CD8-positive, alpha-beta memory T cell (primary cell): ENCODE measurements at places on chromosomes 4 and X. TPM values are rescaled to one million over a fixed set of nuclear protein-coding genes. Genes with fewer than 3 reads are reported as not detected.

- DNase-seq = no peak
Measured at GRCh38 chrX:71953946-71954345, 43.3 kb downstream of the NHSL2 start.

Gene ARSJ
- total RNA-seq = not detected

Gene HELT
- not detected for total RNA-seq

DNA sequence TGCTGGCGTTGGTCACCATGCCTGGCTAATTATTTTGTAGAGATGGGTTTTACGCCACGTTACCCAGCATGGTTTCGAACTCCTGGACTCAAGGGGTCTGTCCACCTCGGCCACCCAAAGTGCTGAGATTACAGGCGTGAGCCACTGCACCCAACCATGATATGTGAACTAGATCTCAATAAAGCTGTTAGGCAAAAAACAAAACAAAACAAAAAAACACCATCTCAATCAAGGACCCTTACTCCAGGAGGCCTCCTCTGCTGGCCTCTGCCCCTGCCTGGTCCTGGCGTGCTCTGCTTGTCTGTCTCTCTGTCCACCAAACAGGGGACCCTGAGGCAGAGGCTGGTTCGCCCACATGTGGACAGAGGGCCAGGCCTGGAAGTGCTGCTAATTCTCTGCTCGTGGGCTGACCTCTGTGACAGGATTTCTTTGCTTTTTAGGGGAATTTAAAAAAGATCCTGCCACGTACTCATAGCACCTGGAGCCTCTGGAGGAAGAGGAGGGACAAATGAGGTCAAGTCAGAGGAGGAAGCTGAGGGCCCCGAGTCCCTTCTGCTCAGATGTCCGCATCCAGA, 32.7 kb upstream of the WFS1 start:
- no peak for DNase-seq

Gene TMEM255A
- 0.09 TPM for total RNA-seq

Gene ADAMTS3
- not detected for total RNA-seq

- DNase-seq = no peak
Measured at GRCh38 chr4:1981251-1982058, 27.3 kb downstream of the NELFA start.

Gene GUCY1A1
- not detected for total RNA-seq

DNA sequence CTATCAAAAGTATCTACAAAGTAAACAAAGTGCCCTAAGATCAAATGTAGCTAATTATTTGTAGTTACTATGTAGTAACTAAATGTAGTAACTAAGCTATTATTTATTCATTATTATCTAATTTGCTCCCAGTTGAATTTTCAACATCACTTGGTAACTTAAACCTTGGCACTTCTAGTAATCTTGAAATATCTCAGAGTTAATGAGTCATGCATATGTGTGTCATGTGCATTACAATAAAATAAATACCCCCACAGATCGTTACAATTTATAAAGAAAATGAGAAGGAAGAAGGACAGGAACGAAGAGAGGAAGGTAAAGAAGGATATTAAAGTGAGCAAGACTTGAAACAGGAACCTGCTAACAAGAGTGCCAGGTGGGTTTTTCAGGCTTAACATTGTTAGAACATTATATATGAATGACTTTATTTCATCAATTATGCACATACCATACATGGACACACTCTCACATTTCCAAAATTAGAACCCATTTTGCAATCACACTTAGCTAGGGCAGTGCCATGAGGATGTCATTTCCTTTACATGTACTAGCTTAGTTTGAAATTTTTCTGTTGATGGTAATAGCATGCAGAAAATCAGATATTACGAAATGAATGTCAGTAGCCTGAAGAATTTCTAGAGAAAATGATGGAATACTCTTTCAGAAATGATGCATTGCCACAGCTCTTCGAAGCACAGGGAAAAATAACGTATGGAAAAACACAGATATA, 1670.4 kb upstream of the AGA start:
- DNase-seq = no peak

DNA sequence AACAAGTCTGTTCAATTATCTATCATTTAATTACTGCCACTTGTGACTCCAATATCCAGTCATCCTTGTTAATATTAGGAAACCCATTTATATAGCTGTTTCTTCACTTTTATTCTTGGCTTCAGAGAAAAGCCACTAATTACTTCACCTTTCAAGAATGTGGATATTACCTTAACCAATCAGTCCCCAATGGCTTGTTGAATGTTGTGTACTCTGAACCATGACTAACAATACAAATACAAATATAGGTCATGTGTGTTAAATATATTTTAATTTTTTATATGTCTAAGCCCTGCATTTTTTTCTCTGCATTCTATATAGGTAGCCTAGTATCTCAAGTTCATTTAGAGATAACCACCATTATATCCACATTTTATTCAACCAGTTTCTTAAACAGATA, 1513.4 kb upstream of the AGA start:
- no peak for DNase-seq

DNA sequence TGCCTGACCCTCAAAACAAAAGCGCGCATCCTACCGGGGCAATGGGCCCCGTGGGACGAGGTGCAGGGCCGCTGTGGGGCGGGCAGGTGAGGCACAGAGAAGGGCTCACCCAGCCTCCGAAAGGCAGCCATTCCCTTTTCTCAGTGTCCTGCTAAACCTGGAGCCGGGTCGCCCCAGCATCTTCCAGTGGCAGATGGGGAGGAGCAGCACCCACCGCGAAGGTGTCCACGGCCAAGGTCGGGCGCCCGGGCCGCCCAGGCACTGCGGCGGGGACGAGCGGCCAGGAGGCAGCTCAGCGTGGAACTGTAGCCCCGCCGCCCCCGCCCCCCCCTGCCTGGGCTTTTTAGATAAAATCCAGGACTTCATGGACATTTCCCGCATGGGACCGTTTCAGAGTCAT, 19.2 kb upstream of the TLR1 start:
- no peak for DNase-seq

Gene CRLF2
- total RNA-seq = 0.13 TPM

DNA sequence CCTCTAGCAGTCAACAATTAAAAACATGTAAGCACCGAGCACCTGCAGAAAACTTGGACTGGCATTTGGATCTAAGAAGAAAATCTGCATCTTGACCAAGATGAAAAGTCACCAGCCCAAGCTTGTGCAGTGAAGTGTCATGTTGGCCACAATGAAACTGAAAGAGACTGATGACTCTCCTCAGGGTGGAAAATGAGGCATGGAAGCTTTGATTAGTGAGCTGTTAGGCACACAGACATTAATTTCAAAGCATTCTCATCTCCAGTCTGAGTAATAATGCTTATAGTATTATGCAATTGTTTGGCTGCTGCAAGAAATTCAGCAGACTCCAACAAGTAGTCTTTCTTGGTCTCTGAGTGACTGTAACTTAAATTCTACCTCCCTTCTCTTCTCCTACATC, 150.1 kb downstream of the AR start:
- no peak for DNase-seq

- DNase-seq = no peak
Measured at GRCh38 chr4:5967783-5968182, 50.4 kb downstream of the C4orf50 start.

Gene CCNA2
- total RNA-seq = 73.5 TPM

GRCh38 chr4:62814510-62815047, 1594.7 kb downstream of the TECRL start:
- DNase-seq = no peak

DNA sequence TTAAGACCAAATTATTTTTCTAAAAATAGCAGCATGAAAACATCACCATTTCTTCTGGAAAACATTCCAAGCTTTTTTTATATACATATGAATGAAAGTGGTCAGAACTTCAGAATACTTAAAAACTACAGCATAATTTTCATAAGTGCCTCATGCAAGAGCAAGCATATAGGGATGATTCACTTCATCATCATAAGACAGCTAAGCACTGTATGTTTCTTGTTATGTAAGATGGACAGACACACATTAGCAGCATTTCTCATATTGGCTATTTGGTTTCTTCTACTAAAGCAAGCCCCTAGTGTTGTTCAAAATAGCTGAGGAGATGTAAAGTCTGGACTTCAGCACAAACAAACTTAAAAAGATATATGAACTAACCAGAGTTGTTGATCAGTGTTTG, 213.1 kb upstream of the NOCT start:
- DNase-seq = no peak

GRCh38 chr4:123659262-123659661, 262.7 kb downstream of the SPRY1 start:
- DNase-seq = no peak

- DNase-seq = no peak
Measured at GRCh38 chr4:85500110-85500867, 25.3 kb downstream of the ARHGAP24 start.

GRCh38 chrX:44432641-44433040, 89.2 kb upstream of the EFHC2 start:
- DNase-seq = no peak

Gene GAGE12F
- total RNA-seq = not detected

Gene FUNDC1
- total RNA-seq = 12.0 TPM

DNA sequence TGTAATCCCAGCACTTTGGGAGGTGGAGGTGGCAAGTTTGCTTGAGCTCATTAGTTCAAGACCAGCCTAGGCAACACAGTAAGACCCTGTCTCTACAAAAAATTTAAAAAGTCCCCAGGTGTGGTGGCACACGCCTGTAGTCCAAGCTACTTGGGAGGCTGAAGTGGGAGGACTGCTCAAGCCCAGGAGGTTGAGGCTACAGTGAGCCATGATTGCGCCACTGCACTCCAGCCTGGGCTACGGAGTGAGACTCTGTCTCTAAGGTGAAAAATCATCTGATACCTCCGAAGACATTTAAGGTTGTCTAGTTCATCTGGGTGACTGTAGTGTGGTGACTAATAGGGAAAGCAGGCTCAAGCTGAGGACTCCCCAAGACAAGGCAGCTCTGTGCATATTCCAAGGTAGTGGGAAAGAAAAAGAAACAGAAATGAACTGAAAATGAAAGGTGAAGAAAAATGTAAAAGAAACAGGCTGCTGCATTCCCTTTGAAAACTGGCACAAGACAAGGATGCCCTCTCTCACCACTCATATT, 23.3 kb downstream of the FRYL start:
- DNase-seq = no peak

Gene SERPINA7
- not detected for total RNA-seq

GRCh38 chr4:142312391-142312790, 533.7 kb downstream of the INPP4B start:
- no peak for DNase-seq

DNA sequence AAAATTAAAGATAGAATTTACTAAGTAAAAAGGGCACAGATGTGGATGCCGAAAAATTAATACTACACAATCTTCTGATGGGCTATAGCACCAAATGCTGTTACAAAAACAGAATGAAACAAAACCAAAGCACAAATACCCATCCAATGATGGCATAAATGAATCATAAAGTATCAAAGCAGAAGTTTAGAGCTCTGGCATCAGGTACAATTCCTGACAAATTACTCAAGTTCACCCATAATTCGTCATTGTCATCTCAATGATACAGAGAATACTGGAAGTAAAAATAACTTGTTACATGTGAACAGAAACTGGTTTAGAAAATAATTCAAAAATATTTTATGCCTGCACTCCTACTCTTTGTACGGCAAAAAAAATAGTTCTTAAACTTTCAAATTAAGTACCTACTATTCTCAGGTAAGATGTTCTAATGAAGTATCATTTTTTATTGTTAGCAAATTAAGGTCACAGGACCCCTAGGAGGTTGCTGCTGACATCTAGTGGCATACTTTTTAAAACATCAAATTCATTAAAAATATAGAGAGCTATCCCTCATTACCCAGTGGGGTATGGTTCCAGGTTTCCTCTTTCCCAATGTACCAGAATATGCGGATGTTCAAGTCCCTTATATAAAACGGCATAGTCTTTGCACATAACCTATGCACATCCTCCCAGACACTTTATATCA, 126.1 kb downstream of the INPP4B start:
- no peak for DNase-seq

DNA sequence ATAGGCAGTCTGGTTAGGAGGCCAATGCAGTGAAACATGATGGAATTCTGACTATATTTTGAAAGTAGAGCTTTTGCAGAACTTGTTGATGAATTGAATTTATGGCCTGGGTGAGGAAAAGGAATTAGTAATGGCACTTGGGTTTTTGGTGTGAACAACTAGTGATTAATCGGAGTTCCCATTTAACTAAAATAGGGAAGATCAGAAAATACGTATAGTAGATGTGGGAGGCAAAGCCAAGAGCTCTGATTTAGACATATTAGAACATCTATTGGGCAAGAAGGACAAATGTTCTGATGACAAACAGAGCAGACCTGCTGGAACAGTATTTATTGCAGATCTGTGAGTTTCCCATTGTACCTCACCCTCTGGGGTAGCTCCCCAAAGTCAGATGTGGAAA, 12.3 kb upstream of the NDP start:
- no peak for DNase-seq

- no peak for DNase-seq
Measured at GRCh38 chrX:74613370-74614092, 893 bp downstream of the RLIM start.

Gene PRDM8
- 12.7 TPM for total RNA-seq

GRCh38 chr4:108008721-108009120, 19.0 kb downstream of the HADH start:
- DNase-seq = no peak

- peak; percentile 48 for DNase-seq
Measured at GRCh38 chr4:145936142-145936996, 2.3 kb downstream of the ZNF827 start.

DNA sequence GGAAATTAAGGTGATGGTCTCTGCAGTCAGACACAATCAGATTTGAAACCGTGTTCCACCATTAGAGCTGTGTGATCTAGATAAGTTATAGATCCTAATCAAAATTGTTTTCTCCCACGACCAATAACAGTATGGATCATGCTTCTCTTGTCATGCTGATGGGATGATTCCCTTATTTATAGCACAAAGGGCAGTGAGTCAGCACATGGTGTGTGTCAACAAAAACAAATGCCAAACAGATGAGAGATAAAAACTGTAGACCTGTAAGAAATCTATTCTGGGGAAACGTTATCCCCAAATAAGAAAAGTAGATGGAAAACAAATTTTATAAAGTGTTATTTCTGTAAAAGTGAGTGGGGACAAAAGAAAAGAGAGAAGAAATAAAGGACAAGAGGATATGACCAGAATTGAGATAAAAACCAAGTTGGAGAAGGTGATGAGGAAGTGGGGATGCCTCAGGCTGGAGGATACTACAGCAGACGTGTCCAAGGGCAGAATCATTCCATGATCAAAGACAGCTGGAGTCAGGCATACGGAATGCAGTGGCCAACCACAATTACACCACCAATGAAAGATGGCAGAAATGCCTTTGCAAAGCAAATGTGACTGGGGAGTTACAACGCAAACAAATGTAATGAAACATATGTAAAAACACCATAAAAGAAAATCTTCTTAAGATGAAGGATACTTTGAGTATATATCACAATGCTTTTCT, 377.8 kb upstream of the PRKX start:
- no peak for DNase-seq

GRCh38 chrX:10106806-10107205, 50.0 kb upstream of the CLCN4 start:
- peak; percentile 59 for DNase-seq

Gene SMC1A
- total RNA-seq = 143 TPM

DNA sequence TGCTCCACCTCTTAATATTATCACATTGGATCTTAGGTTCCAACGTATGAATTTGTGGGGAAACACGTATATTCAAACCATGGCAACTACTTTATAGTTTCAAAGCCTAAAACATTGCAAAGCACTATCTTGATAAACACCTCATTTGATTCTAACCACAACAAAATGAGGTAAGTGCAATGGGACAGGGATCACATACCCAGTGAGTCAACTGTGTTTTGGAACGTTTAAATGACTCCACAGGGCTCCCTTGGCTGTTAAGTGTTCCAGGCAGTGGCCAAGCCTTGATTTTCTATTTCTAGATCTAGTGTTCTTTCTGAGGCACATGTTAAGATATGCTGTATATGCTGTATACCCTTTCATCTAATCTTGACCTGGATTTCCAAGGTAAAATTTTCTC, 54.5 kb upstream of the C1QTNF7 start:
- DNase-seq = no peak
